IMR-90 (cell line): ENCODE measurements at places on chromosomes 6 and 20. TPM values are rescaled to one million over a fixed set of nuclear protein-coding genes. Genes with fewer than 3 reads are reported as not detected.

GRCh38 chr6:125947615-125948014 lies 9.0 kb upstream of the HINT3 start:
- peak; percentile 49 for DNase-seq

The TREM1 gene
- not detected in 2 replicates for total RNA-seq

The CLVS2 gene
- total RNA-seq: not detected in 2 replicates

DNA sequence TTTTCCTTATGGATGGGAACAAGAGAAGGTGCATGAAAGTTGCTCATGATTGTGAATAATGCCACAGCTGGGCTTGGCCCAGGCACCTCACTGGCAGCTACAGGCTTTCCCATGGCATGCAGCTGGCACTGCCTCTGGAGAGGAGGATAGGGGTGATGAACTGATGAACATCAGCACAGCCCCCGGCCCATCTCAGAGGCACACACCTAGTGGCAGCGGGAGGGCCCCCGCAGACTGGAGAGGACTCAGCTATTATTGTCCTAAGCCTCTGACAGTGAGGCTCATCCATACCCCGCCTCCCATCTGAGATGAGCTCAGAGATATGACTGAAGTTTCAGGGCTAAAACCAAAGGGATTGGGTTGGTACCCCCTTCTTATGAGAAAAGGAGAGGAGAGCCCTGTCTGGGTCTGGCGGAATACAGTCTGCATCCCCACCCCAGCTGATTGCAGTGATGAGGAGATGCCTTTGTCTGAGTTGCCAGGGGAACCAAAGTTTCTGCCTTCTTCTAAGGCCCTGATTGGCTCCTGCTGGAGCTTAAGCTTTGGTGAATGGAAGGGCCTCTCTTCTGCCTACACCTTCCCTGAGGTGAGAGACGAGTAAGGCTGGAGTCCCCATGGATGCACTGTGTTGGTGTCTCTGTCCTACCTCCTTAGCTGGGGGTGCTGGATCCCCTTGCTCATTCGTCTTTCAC lies 27.6 kb upstream of the EPB41L1 start:
- DNase-seq: no peak

- DNase-seq: no peak
These were observed 5.0 kb downstream of the FAM209B start for GRCh38 chr20:56537997-56538396.

The ECT2L gene
- not detected in 2 replicates for total RNA-seq

- DNase-seq: no peak
These were observed 219.0 kb downstream of the ERMARD start for GRCh38 chr6:169970306-169970988.

DNA sequence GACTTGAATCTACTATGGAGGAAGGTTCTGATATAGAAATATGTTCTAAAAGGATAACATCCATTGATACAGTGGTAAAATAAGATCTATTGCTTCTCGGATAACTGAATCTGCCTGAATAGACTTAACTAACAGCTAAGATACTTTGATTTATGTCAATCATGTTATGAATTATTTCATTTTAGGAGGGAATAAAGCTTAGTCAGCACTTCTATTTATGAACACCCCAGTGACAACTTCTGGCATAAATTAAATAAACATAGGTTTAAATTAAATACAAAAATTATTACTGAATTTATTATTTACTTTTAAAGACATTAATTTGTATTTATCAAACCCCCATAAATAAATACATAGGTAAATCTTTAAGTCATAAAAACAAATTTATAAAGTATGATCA lies 69.3 kb downstream of the IMPG1 start:
- no peak for DNase-seq

DNA sequence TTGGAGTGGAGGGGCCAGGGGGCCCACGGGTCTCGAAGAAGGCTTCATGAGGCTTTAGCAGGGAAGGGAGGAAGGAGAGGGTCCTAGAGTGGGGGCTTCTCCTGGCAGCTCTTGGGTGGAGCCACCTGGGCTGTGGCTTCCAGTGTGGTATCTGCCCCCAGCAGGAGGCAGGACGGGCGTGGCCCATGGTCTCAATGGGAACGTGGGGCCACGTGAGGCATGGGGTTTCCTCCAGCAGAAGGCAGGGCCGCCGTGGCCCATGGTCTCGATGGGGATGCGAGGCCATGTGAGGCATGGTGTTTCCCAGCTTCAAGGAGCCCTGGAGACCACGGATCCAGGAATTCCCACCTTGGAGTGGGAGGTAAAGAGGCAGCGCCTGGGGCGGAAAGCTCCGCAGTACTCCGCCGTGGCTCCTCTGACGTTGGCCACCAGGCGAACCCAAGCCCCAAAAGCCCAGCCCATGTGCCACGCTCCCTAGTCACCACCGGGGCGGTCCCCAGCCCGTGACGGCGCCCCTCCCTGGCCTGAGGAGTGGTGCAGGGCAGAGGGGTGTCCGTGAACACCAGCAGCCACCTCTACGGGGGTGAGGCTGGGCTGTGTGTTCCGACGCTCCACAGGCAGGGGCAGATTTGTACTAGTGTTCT lies 62.0 kb upstream of the GATA5 start:
- DNase-seq: no peak

DNA sequence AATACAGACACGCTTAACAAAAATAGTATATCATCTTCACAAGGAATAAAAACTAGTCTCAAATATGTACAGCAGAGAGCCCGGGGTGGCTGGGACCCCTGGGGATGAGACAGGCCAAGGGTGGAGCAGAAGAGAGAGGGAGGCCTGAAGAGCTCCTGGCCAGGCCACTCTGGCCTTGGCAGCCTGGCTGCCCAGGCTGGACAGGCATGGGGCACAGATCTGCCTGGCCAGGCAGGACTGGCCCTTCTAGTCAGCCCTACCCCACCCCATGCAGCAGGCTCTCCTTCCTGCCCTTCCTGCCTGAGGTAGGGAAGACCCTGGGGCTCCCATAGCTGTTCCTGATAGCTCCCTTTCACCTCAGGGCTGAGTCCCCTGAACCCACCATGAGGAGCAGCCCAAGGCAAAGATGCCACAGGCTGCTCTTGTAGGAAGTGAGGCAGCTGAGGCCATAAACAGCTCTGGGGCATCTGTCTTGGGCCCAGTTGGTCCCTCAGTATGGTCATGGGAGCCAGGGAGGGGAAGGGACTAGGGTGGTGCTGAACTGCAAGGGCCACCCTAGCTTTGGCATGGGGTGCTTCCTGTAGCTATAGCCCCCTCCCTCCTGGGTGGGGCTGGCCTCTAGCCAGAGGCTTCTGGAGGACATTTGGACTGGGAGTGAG lies 27.1 kb downstream of the COX4I2 start:
- no peak for DNase-seq

GRCh38 chr6:87848616-87849015 lies 146.6 kb upstream of the AKIRIN2 start:
- no peak for DNase-seq

The TSHZ2 gene
- under 0.01 TPM in 1 of 2 replicates, not detected in the other for total RNA-seq

GRCh38 chr20:24046888-24047287 lies 58.3 kb upstream of the GGTLC1 start:
- no peak for DNase-seq

DNA sequence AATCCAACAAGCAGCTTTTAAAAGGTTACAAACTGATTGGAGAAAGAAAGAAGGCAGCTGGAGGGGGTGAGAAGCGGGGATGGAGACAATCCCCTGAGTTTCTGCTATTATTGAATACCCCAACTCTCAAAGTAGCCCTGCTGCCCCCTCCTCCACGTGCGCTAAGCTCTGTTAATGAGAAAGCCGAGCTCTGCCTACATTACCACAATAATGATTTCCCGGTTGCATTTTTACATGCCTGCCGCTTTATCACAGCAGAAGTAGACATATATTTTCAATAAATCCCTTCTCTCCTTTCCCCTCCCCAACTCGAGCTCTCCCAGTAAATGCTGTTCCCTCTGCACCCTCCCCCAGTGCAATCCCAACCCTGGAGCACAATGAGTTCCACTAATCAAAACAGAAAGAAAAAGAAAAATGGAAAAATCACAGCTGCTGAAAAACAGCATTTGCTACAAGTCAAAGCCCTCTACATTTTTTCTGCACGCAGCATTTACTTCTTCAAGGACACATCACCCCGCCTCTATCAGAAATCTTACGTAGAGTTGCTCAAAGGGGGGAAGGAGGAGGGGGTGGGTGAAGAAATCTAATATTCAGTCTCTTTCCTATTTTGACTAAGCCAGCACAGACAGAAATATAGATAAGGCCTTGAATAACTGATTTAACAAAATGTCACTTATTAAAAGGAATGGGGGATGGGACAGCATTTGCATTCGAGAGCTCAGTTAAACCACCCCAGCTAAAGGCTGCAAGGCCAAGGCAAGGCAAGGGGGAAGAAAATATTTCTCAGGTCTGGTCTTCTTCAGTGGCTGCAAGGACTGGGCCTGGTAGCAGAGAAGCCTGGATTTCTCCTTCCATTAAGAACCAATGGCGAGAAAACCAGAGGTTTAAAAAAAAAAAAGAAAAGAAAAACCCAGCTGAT lies 10.7 kb downstream of the TRERF1 start:
- peak; percentile 81 for DNase-seq

GRCh38 chr6:13486679-13487121 lies 700 bp downstream of the GFOD1 start:
- peak; percentile 61 for DNase-seq

- no peak for DNase-seq
These were observed 189.2 kb upstream of the FERMT1 start for GRCh38 chr20:6311841-6312655.

The NANP gene
- 7.2 and 10.0 TPM in 2 replicates for total RNA-seq

The CST4 gene
- not detected in 2 replicates for total RNA-seq

GRCh38 chr6:153790048-153790447 lies 249.0 kb upstream of the OPRM1 start:
- peak; percentile 13 for DNase-seq

The DOK5 gene
- 3.9 and 4.2 TPM in 2 replicates for total RNA-seq

- no peak for DNase-seq
These were observed 31.3 kb upstream of the TRDN start for GRCh38 chr6:123668063-123668462.

- no peak for DNase-seq
These were observed 250.0 kb downstream of the DLL1 start for GRCh38 chr6:170040906-170041305.

DNA sequence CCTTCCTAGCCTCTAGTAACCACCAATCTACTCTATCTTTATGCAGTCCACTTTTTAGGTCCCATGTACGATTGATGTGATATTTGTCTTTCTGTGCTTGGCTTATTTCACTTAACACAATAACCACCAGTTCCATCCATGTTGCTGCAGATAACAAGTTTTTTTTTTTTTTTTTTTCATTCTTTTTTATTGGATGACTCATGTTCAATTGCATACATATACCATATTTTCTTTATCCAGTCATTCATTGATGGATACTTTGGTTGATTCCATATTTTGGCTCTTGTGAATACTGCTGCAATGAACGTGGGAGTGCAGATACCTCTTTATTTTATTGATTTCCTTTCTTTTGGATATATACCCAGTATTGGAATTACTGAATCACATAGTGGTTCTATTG lies 600.4 kb upstream of the FLRT3 start:
- no peak for DNase-seq

- DNase-seq: peak; percentile 35
These were observed 8.6 kb downstream of the AARS2 start for GRCh38 chr6:44304282-44305199.

The OPN5 gene
- total RNA-seq: not detected in 2 replicates

DNA sequence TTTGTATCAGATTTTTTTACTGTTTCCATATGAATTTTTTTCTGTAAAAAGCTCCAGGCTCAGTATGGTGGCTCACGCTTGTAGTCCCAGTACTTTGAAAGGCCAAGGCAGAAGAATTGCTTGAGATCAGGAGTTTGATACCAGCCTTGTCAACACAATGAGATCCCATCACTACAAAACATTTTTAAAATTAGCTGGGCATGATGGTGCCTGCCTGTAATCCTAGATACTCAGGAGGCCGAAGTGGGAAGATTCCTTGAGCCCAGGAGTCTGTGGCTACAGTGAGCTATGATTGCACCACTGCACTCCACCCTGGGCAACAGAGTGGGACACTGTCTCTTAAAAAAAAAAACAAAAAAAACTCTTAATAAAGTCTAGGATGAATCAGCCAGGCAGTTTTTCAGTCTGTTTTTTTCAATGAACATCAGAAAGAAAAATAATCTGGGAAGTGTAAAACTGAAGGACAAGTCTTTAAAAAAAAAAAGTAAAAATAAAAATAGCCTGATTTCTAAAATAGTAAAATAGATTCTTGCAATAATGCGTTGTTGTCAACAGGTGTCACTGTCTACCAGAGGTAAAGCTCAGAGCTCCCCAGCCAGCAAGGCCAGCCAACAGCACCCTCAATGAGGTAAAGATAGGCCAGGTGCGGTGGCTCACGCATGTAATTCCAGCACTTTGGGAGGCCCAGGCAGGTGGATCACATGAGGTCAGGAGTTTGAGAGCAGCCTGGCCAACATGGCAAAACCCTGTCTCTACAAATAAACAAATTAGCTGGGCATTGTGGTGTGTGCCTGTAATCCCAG lies 9.3 kb upstream of the ATG5 start:
- DNase-seq: peak; percentile 47

DNA sequence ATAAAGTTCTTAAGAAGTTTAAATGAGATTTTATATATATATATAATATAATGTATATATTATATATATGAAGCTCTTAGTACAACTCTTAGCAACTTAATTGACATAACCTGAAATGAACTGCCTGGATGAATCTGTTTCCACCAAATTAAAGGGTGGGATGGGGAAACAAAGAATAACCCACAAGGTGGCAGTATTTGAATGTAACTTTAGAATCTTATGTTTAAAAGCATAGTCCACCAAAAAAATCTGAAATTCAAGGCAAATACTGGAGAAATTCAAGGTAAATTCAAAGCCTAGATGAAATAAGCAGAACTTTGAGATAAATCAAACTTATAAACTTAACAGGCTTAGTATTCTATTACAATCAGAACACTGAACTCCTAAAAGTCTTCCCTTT lies 4.4 kb upstream of the IBTK start:
- DNase-seq: peak; percentile 54

DNA sequence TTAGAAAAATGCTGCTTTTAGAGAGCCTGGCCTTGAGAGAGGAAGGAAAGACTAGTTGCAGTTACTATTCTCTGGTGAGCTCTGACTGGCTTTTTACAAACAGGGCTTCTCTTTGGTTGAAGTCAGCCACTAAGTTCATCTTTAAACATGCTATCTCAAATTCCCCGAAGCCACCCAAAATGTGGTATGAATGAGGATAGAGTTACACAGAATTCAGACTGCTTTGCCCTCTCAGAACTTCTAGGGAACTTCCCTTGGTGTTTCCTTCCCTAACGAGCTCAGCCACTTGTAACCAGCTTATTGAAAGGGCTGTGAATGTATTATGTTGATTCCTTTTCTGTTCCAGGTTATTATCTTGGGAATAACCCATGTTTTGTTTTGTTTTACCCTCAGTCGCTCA lies 73.5 kb downstream of the EFHC1 start:
- DNase-seq: peak; percentile 33

The CDH22 gene
- not detected in 2 replicates for total RNA-seq

The TNFRSF6B gene
- 1.1 and 1.3 TPM in 2 replicates for total RNA-seq

The BNIP5 gene
- total RNA-seq: not detected in 2 replicates

GRCh38 chr6:104256646-104257045 lies 603.1 kb downstream of the HACE1 start:
- DNase-seq: no peak

- DNase-seq: no peak
These were observed 79.5 kb upstream of the ISM1 start for GRCh38 chr20:13141546-13141945.
